Epithelial cell of proximal tubule (primary cell): ENCODE measurements at places on chromosomes 5 and 9.
A peak's percentile ranks its signal among the peaks of the same experiment; 100 is the strongest.

DNA sequence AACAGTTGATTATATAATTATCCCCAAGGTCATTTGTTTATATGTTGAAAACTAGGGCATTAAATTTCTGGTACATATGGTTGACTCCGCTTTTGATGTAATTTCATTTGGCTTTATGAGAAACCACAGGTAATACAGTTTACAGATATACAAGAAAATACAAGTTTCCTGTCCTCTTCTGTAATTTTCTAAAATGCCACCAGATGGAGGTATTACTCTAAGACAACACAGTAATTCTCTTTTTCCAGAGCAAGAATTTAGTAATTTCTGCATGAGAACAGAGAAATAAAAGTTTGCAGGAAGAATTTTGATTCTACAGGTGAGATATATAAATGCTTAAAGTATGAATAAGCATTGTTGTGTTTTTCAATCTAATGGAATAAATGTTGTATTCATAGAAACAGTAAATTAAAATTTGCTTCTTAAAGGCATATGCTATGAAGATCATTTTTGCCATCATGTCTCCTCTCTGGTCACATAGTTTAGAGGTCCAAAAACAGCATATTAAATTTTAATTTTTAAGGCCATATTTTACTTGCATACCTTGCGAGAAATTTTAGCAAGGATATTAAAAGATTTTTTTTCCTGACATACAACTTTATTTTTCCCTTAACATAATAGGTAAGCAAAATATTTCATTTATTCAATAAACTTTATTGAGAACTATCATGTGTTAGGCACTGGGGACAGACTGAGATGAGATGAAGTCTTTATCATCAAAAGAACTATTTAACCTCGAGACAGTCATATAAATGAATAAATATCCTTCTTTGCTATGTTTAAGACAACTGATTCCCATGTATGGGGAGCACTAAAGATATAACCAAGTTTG, 22.7 kb downstream of the CHD1 start:
- no peak for DNase-seq

- no peak for DNase-seq
Measured at GRCh38 chr5:151896031-151896691, 28.5 kb downstream of the GLRA1 start.

- no peak for DNase-seq
Measured at GRCh38 chr9:28528049-28528448, 954.8 kb upstream of the C9orf72 start.

DNA sequence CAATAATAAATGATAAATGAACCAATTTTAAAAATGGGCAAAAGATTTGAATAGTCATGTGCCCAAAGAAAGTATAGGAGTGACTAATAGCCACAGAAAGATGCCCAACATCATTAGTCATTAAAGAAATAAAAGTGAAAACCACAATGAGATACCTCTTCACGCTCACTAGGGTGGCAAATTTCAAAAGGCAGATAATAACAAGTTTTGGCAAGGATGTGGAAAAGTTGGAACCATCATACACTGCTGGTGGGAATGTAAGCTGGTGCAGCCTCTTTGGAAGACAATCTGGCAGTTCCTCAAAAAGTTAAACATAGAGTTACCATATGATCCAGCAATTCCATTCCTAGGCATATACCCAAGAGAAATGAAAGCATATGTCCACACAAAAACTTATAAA, 1819.8 kb downstream of the MAT2B start:
- no peak for DNase-seq

DNA sequence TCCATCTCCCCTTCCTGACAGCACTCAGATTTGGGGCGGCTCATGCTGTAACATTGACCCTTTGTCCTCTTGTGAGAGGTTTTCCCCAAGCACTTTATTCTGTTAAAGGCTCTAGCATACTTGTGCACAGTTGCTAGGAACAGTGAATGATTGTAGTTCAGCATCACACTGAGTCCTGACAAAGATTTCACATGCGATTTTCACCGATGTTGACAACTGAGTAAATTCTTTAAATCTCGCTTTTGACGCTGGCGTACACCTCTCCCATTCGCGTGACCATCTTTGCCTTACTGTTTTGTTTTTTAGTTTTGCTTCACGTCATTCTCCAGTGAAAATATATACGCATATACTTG, 780 bp downstream of the CDC37L1 start:
- no peak for DNase-seq

- no peak for DNase-seq
Measured at GRCh38 chr5:168680395-168680794, 101.2 kb upstream of the PANK3 start.

DNA sequence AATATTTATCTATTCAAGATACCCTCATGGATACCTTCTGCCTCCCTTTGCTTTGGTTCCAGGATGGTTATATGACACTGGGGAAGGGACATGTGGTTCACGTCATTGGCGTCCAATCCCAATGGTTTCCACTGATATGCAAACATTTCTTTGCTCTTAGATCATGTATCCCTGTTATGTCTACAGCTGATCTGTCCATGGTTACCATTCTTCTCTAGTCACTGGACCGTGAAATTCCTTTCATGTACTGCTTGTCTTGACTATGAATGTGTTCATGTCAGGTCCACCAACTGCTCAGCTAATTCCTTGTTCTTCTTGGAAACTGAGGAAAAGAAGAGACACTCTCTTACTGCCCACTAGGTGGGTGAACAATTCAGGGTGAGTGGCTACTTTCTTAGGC, 391.1 kb upstream of the ZNF608 start:
- peak; percentile 85 for DNase-seq

DNA sequence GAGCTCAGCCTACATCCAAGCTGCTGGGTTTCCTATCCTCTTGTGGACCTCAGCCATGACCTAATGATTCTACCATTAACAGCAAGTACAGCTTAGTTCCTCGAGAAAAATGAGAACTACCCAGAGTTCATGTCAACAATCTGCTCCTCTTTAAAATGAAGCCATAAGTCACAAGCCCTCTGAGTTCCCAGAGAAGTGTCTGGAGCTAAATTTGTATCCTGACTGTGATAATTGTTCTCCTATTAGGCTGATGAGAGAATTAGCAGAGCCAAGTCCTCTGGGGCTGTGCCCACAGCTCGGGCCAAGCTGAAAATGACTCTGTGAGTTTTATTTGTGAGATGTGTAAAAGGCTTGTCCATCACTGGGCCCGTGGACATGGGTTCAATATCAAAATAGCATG, 145.1 kb upstream of the SMIM23 start:
- DNase-seq = no peak

GRCh38 chr9:86757382-86757720, 190.0 kb downstream of the GAS1 start:
- no peak for DNase-seq

DNA sequence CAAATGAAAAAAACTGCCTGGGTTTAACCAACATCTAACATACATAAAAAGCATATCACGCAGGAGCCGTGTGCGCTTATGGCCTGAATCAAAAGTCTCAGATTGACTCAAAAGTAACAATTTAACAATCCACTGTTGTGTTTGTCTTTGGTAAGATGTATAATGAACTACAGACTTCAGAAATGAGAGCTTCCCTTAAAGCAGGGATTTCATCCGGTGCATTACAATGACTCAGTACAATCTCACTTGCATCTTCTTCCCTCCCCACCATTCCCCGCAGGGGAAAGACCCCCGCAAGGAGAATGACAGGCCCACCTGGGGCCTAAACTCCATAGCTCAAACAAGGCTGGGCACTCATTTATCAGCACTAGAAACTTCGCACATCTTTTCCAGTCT, 1.4 kb downstream of the ZFR start:
- peak; percentile 3 for DNase-seq

- DNase-seq = peak; percentile 64
Measured at GRCh38 chr5:120615967-120616645, 152.0 kb downstream of the PRR16 start.

DNA sequence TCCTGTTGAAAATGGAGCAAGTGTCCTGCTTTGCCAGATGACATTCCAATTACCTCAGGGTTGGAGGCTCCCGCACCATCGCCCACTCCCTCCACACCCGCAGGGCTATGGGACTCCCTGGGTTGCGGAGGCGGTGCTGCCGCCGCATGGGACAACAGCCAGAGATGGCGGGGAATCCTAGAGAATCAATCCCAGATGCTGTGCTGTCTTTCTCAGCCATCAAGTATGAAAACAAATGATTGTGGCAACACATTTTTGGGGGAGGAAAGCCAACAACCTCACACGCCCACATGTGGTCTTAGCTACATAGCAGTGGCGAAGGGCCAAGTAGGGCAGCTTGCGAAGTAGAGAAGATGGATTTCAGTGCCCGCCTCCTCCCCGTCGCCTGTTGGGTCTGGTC, 46.7 kb downstream of the IL31RA start:
- no peak for DNase-seq

DNA sequence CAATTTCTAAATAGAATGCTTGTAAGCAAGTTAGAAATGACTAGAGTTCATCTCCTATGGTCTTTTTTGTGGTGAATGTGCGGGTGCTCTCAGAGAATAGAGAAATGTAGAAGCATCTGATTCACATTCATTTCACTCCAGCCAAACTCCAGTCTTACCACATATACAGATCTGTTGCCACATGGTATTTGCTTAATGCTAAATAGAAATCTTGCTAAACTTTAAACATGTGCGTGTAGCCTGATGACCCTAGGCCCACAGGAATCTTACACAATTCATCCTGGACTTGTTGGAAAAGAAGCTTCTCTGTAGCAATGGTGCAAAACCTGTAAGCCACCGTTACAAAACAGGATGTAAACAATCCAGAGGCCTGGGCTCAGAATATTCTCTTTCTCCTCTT, 135.2 kb downstream of the PCSK1 start:
- peak; percentile 35 for DNase-seq
